ENCODE measurements at places on chromosomes 4 and X.

GRCh38 chrX:76454456-76454927 is 27.0 kb downstream of the MAGEE1 start:
- no peak for DNase-seq

DNA sequence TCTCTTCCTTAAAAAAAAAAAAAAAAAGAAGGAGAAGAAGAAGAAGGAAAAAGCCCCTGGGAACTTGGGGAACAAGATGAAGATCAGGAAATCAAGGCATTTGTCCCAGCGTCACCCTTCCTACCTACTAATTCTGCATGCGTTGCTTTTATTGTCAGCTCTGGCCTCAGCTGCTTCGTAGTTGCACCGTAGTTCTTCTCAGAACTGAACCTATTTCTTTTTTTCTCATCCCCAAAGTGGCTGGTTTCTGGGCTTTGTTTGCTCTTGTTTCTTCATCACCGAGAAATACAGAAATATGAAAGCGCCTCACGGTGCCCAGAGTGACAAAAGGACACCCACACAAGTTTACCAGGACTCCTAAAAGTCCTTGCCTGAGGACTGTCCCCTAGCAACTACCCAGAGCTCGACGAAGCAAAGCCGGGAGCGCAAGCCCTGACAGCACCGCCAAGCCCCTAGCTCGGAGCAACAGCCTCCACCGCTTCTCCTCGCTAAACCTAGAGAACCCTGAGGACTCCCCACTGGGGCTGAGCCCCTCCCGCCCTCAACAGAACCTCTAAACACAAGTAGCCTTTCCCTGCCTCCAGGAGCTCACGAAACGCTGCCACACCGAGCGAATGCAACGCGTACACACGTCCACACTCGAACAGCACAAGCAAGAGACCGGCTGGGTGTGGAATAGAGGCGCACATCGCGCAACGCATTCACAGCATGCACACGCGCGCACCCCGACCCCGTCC is 710 bp downstream of the PRKG2 start:
- DNase-seq: peak; percentile 1

DNA sequence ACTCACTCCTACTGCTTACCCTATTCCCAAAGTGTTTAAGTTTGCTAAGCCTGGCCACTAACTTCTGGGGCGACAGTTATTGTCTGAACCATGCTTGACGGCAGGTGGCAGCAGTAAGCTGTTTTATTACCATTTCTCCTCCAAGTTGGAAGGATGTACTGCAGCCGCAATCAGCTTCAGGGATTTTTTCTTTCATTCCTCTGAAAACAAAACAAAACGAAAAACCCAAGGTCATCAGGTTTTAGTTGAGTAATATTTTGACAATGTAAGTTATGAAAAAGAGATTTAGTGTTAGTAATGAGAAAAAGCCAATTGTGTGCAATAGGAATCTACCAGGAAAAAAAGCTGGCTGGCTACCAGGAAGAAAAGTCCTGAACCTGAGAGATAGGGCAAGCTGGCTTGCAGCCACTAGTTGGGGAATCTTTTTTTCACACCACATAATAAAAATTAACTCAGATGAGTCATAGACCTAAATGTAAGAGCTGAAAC is 13.2 kb upstream of the RAB9B start:
- DNase-seq: no peak

GRCh38 chrX:119067023-119067739 is 5.6 kb upstream of the CT47C1 start:
- DNase-seq: peak; percentile 0

GRCh38 chr4:80926891-80927290 is 103.6 kb upstream of the BMP3 start:
- DNase-seq: no peak

DNA sequence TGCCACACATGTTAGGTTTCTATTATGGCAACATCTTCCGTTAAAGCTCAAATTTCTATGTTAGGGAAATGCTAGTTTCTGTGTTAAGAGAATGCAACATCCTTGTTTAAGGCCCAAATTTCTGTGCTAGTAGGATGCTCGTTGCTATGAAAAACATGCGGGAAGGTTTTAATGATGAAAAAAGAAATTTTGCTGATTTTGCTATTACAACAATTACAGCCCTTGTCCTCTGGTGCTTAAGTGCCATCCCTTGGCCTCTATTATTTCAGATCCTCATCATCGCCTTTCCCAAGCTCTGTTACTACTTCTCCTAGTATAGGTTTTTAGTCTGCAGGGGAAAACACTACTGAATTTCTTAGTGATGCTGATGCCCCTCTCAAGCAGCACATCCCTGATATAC is 412.6 kb upstream of the NDST3 start:
- no peak for DNase-seq

GRCh38 chrX:139933904-139934303 is 1.1 kb upstream of the ATP11C start:
- no peak for DNase-seq

GRCh38 chr4:107213410-107213809 is 177.3 kb upstream of the DKK2 start:
- no peak for DNase-seq

- DNase-seq: no peak
Measured at GRCh38 chrX:154596290-154596929, 11.5 kb downstream of the CTAG1A start.

- DNase-seq: no peak
Measured at GRCh38 chr4:143046454-143046853, 138.3 kb upstream of the USP38 start.

DNA sequence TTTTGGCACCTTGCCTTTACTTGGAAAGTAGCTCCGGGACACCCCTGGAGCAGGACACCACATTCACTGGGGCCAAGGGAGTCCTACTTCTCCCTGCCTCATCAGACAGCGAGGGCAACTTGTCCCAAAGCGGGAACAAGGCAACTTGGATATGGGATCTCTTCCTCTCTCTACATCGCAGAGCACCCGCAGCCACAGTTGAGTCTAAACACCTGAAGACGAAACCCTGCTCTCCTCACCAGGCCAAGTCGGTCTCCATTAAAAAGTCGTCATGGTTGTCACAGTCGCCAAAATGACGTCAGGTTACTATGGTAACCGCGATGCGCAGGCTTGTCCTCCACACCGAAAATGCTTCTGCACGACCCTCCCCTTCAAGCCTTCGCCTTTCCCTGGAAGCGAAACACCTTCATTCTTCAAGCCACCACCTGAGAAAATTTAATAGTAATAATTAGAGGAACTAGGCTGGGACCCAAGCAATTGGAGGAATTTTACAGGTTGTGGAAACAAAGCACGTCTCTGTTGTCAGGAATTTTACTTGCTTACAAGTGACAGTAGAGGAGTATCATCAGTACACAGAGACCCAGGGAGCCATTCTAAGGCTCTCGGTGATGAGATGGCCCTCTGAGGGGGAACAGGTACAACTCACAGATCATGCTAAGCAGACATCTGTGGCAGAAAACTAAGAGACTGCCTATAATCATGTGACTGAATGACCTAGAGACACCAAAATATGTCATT is 30.5 kb upstream of the TCEAL4 start:
- peak; percentile 46 for DNase-seq

DNA sequence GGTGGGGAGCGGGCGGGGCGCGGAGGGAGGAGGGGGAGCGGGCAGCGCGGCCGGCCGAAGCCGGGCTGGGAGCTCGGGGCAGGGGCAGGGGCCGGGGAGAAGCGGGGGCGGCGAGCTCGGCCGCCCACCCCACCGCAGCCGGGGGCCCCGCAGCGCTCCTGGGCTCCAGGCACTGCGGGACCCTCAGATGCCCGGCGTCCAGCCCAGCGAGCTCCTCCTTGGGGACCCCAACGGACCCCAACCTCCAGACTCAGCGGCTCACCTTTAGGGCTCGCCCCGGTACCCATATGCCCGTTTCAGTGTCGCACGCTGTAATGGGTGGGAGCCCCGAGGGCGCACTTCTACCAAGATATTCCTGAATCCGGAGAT is 357 bp upstream of the ADGRG2 start:
- no peak for DNase-seq

DNA sequence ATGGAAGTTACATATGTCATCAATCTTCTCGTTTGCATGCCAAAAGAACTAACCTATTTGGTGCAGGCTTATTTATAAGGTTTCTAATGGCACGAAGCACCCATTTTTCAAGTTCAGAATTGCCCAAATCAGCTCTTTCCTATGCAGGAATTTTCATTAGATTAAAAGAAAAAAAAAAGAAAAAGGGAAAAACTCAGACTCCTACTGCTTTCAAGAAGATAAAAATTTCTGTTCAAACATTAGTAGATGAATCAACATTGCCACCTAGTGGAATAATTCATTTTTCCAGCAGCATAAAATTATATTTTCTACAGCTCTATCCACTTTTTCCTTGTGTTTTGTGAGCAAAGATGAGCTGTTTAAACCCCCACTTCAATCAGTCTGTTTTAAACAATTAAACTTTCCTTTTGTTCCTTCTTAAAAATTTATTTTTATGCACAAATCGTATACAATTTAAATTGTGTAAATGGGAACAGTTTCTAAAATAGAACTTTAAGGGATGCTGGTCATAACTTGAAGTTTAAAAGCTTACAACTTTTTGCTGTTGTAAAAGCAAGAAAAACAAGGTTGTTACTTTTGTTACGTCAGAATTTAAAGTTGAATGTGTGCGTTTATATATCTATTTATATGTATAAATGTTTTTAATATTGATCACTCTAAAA is 309.9 kb downstream of the ARAP2 start:
- peak; percentile 0 for DNase-seq

GRCh38 chr4:102819588-102820365 is 7.6 kb downstream of the UBE2D3 start:
- no peak for DNase-seq

DNA sequence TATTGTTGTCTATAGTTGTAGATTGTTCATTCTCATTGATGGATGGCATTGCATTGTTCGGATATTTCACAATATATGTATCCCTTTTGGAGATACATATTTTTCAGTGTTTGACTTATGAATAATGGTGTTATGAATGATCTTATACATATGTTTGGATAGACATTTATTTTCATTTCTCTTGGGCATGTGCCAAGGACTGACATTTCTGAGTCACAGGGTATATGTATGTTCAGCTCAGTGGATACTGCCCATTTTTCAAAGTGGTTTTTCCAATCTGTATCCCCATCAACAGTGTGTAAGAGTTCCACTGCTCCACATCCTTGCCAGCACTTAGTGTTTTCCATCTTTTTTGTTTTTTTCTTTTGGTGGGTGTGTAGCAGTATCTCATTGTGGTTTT is 45.0 kb upstream of the RAB40AL start:
- no peak for DNase-seq

DNA sequence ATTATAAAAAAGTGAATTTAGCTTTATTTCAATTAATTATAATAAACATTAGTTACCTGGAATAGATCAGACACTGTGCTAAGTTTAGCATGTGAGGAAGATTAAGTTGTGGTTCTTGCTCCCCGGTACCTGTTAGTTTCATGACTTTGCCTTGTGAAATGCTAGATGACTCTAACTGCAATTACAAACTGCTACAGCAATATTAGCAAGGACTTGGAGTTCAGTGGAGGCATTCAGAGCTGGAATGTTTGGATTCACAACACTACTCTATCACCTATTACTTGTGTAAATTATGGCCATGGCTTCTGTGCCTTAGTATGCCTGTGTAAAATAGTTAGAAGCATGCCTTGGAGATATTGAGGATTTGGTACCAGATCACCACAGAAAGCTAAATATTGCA is 21.4 kb upstream of the ANXA10 start:
- no peak for DNase-seq

- no peak for DNase-seq
Measured at GRCh38 chrX:40331353-40331752, 233.6 kb upstream of the BCOR start.

GRCh38 chr4:24659241-24659961 is 75.0 kb upstream of the DHX15 start:
- DNase-seq: no peak

- no peak for DNase-seq
Measured at GRCh38 chr4:174714393-174715211, 114.4 kb downstream of the GLRA3 start.

DNA sequence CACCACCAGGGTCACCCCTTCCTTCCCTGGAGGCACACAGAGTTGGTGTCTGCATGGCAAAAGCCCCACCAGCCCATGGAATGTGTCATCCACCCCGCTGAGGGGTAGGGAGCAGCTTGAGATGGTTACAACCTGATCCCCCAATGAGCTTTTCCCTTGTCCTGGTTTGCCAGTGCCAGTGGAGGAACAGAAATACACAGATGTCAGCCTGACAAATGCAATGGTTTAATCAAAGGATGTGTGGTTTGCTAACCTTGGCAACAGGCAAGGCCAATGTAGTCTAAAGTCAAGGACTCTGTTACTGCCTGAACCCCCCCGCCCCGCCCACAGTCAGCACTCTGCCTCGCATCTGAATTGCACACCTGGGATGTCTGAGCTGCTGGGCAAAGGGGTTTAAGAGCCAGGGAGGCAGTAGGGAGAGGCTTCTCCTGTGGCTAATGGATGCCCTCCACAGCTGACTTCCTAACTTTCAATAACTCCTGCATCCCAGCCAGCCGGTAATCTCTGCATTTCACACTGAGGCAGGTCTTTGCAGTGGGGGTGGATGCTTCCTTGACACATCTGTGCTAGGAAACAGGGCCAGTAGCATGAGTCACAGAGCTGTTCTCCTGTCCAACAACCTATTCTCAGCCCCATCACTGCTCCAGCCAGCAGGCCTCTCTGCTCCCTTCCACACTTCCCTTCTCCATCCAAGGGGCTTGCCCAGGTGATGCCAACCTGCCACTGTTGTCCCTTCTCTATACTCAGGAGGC is 137.5 kb downstream of the AMMECR1 start:
- DNase-seq: no peak

DNA sequence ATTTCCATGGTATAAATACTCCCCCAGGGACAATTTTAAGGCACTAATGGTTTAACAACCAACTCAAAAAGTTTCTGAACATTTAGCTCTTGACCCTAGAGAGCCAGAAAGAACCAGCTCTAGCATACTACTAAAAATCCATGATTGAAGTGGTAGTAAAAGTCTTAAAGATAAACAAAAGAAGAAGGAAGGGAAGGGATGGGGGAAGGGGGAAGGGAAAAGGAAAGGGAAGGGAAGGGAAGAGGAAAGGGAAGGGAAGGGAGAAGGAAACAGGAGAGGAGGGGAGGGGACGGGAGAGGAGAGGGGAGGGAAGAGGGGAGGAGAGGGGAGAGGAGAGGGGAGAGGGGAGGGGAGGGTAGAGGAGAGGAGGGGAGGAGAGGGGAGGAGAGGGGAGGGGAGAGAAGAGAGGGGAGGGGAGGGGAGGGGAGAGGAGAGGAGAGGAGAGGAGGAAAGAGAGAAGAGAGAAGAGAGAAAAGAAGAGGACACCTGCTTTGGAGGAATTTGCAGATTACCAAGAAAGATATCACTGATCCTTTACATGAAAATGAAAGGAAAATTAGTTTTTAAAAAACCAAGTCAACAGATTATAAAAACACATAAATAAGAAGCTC is 26.4 kb upstream of the FAM241A start:
- DNase-seq: no peak

Data from NCI-H2171 (cell line).